ENCODE measurements at places on chromosomes 1 and 21.
A peak's percentile ranks its signal among the peaks of the same experiment; 100 is the strongest.

DNA sequence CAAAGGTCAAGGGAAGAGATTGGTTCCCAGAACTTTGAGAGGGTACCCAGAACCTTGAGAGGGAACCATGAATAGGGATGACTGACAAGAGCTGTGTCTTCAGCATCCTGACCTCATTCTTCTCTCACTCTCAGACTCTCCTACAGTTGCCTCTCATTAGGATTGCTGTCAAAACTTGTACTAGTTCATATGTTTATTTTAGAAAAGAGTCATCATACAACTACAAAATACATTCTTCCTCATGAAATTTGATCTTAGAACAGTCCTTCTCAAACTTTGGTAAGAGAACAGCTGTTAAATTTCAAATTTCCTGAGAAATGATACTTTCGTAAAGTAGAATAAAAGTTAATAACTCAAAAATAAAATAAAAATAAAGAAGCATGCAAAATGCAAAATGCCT is 161.4 kb upstream of the ZRANB2 start:
- no peak for DNase-seq

DNA sequence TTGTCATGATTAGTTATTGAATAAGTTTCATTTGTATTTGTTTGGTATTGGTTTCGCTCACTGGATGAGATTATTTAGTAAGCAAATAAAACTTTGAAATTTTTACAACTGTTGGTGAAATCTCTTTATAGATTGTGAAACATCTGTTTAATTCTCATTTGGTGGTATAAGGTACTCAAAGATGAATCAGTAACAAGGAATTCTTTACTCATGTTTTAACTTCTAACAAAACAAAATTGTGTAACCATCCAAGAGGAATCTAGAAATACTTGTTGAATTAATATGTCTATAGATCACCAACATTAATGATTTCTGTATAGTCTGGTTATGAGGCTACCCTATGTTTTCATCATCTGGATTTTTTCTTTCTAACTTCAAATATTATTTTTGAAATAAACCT is 62.8 kb upstream of the USP25 start:
- peak; percentile 83 for DNase-seq

GRCh38 chr1:198686069-198686728 is 47.4 kb downstream of the PTPRC start:
- DNase-seq, result peak; percentile 59

DNA sequence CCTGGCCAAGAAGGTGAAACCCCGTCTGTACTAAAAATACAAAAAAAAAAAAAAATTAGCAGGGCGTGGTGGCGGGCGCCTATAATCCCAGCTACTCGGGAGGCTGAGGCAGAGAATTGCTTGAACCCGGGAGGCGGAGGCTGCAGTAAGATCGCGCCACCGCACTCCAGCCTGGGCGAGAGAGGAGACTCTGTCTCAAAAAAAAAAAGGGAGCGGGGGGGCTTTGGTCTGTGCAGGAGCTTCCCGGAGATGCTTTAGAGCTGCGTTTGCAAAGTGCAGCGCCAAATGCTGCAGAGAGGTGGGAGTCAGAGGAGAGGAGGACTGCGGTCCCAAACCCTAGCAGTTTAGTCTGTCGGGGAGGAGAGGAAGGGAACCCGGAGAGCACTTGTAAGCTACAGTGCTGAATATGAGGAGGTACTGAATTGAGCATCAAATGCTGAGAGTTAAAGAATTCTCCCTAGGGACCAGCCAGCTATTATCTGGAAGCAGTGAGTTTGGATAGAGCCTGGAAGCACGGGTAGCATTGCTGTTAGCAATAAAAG is 569 bp downstream of the FALEC start:
- DNase-seq, result no peak

DNA sequence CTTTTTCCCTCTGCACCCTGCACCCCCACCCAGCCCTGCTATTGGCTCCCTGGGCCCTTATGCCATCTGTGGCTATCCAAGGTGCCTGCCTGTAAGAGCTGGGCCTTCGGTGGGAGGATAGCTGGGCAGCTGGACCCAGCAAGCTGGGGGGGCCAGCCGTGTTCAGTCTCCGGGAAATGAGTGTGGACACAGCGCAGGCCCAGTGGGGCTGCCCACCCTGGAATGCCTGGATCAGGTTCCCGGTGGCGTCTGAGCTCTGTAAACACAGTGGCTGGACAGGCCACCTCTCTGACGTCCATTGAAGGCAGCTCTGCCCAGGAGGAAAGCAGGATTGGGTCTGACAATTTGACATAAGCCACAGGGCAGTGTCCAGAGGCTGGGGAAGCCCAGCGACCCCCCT is 127.8 kb downstream of the FOXD2 start:
- DNase-seq, result no peak

DNA sequence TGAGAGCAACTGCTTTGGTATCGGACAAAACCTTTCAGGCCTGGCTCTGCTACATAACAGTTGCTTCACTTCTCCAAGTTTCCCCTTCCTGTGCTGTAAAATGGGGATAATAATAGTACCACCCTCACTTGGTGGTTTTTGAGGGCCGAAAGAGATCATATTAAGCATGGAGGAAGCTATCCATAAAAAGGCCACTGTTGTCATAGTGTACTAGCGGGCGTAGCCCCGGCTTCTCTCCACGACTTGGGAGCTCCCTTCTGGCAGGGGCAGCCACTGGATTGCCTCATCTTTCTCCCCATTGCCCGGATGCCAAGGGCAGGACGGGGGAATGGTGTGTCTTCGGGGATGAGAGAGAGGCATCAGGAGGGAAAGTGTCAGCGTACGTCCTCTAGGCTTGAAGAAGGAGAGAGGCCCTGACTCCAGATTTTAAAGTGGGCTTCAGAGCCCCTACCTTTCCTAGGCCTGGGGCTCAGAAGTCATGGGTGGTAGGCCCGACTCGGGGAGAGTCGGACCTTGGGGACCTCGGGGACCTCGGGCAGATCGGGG is 548 bp upstream of the MFSD2A start:
- DNase-seq, result no peak

- no peak for DNase-seq
Observed at GRCh38 chr1:118258975-118259374, 73.9 kb upstream of the SPAG17 start.

- no peak for DNase-seq
Observed at GRCh38 chr1:9929431-9930385, 13.5 kb downstream of the LZIC start.

DNA sequence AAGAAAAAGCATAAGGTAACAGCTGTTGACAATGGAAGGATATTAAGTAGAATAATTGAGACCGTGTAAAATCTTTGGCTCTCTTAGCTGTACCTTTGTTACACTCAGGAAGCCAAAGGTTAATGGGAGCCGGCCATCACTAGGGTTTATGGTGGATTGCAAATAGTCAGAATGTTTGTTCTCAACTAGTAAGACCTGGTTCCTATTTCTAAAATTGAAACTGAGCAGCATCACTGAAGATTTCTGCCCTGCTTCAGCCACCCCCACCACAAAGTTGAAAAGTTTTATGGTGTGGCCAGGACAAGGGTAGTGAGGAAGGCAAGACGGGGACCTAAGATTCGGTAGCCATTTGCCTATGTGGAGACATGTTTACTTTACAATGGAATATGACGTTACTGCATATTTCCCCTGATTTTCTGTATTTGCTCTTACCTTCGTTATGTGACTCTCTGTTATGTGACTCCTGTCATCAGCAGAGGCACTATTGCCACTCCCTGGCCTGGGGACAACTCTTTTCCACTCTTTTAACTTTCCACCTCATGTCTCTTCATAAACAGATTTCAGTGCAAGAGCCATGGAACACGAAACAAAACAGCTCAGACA is 41.4 kb upstream of the KIF1B start:
- DNase-seq, result no peak

DNA sequence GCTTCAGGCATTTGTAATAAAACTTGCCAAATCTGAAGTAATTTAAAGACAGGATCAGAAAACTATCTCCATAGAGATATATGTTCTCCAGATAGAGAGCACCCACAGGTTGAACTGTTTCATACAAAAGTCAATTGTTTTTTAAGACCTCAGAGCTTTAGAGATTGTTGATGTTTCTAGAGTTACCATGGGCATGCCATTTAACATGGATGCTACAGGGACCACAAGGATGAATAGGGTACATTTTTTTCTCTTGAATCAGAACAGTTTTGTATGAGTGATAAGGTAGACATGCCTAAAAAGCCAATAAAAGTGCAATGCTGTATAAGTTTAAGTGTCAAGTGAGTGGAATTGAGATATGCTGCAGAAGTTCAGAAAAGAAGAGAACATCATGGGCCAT is 511.0 kb upstream of the CAMK1G start:
- DNase-seq, result peak; percentile 6

DNA sequence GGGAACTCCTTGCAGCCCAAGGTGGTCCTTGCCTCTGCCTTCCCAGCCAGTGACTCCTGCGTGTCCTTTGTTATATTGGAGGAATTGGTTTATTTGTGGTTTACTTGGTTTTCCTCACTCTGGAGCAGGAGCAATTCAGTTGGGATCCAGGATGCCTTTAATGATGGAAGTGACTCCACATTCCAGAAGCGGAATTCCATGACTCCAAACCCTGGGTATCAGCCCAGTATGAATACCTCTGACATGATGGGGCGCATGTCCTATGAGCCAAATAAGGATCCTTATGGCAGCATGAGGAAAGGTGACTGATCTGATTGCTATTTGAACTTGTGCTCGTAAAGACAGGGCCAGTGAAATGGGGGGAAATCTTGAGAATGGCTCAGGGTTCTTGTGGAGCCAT is 15.1 kb upstream of the PIGV start:
- peak; percentile 83 for DNase-seq

DNA sequence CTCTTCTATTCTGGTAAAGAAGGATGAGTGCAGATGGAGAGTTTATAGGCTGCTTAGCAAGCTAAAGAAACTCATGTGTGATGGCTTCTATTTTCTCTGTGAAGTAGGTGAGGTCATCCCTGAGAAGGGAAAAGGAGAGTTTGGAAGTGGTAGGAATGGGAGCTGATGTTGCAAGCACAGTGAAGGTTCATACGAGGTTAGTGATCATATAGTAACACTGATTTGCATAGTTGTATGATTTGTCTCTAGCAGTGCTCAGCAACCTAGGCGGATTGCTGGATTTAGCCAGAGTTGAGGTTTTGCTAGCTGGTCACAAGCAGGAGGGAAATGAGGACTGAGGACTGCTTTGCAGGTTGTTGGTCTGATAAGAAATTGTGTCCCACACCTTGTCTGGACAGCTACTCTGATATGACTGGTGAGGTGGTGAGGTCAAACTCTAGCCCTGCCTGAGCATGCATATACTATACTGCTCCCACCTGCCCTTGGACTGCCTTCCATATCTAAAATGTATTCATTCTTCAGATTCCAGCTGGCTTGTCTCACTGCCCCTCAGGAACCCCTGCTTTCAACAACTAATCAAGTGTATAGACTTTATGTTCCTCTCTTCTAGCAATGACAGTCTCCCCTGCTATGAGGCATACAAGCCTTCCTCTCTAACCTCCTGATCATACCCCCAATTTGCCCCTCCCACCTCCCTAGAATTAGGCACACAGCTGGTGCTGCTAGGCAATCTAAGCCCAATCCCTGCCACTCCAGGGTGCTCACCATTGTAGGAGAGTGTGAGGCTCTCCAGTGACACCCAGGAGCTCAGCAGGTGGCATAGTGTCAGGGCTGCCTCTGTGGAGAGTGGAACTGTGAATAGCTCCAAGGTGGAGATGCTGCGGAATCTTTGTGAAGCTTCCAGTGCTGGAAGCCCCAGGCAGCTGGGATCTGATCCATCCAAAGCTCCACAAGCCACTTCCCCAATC is 18.5 kb downstream of the LRRC41 start:
- DNase-seq, result peak; percentile 58

DNA sequence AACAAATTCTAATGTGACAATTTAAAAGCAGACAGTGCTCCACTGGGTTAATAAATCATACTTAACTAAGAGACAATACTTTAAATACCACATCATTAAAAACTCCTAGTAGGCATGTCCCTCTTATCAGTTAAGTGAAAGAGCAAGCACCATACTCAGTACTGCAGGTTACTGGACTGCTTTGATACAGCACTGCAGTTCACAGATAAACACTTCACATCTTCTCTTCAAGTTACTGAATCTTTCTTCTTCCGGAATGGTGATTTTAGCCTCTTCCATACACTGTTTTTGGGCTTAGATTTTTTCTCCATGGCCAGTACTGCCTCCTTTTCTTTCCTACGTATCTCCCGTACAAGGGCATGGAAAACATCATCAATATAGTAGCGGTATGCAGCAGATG is 11.0 kb downstream of the RIT1 start:
- no peak for DNase-seq

- no peak for DNase-seq
Observed at GRCh38 chr1:30604801-30605440, 118.5 kb downstream of the MATN1 start.

- DNase-seq, result peak; percentile 8
Observed at GRCh38 chr1:90417126-90417525, 300.0 kb downstream of the BARHL2 start.

DNA sequence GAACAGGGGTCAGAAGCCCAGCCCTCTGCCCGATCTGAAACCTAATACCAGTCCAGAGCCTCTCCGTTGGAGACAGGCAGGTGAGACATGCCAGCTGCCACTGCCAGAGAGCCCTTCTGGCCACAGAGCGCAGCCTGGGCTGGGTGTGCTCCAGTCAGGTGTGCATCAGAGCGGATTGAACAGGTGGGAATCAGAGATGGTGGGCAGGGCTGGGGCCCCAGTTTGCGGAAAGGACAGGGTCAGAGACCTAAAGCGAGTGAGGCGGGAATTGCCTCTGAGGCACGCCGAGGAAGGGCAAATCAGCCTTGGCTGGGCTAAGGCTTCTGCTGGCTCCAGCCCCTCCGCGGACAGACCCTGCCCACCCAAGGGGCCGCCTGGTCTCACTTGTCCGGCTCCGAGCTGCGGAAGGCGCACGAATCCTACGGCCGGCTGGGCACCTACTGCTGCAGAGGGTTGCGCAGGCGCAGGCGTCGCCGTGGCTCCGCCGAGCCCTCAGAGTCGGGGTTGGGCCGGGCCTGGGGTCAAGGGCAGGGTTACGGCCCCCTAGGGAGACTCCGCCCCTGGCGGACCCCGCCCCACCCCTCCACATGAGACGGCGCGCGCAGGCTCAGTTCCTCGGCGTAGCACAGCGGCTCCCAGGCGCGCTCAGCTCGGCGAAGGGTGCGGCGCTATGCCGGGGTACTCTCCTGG is 10.3 kb downstream of the CPLANE2 start:
- DNase-seq, result no peak

DNA sequence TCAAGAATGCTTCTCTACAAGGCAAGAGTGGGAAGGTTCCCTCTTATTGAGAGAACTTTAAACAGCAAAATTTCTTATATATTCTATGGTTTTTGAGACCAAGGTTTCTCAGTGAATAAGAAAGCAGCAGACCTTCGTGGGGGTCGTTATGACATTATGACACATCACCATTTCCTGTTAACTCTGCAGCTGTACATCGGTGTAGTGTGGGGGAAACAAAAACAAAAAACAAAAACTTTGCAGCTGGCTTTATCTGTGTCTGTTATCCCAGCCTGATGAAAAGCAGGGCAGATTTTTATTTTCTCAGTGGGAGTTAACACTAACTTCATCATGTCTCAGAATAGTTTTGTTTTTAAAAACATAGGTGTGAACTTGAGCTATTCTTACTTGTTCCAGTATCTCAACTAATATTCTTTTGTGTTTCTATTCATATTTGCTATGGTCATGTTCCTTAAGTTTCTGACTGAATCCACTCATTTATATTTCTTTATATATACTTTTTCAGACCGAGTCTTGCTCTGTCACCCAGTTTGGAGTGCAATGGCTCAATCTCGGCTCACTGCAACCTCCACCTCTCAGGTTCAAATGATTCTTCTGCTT is 2.1 kb downstream of the SDE2 start:
- peak; percentile 61 for DNase-seq
